ENCODE measurements at places on chromosomes 16 and 17. TPM values are rescaled to one million over a fixed set of nuclear protein-coding genes. Genes with fewer than 3 reads are reported as not detected.

DNA sequence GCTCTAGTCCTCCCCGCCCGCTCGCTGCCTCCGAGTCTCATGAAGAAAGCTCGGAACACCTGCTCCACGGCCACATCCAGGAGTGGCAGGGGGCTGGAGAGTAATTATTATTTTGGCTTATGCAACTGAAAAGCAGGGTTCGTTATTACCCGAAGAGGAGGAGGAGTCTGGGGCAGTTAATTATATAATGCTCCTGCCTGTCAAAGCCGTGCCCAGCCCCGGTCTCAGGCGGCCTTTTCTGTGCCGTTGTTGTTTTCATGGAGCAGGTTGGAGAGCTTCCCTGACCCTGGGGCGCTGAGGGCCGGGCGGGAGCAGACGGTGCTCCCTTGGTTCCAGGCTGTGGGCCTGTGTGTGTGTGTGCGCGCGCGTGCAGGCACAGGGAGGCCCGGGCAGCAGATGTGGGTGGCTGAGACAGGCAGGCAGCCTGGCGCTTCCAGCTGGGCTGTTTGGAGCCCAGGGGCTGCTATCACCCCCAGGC is 2.4 kb downstream of the JPH3 start:
- no peak for DNase-seq

- DNase-seq: peak; percentile 47
Observed at GRCh38 chr17:3959295-3959899, 4.8 kb downstream of the ATP2A3 start.

The ITFG1 gene
- 82.6 TPM for total RNA-seq

The TPSB2 gene
- total RNA-seq: not detected

The ERN2 gene
- total RNA-seq: 0.66 TPM

The CLEC10A gene
- total RNA-seq: not detected

The SSTR5 gene
- not detected for total RNA-seq

- DNase-seq: no peak
Observed at GRCh38 chr17:18976201-18976600, 24.2 kb downstream of the SLC5A10 start.

The MT1M gene
- total RNA-seq: 0.26 TPM

- DNase-seq: no peak
Observed at GRCh38 chr16:345772-346171, 6.8 kb downstream of the AXIN1 start.

- DNase-seq: no peak
Observed at GRCh38 chr16:4313563-4314531, 2.0 kb upstream of the GLIS2 start.

The LYRM9 gene
- total RNA-seq: 5.4 TPM

DNA sequence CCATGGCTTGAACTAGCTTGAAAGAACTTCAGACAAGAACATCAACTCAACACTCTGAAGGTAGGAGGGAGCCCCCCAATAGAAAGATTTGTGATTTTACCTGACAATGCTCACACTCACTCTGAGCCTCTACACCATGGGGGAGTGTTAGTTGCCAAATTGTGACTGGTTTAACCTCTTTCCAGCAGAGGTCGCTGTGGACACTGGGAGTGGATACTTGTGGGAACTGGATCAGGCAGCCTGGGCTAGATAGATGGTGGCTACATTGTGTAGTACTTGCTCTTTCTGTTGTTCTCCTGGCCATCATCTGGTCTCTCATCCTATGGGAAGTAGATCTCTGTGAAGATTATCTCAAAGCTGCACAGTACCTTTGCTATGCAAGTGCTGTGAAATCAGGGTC is 2.9 kb downstream of the SMPD3 start:
- DNase-seq: peak; percentile 38

DNA sequence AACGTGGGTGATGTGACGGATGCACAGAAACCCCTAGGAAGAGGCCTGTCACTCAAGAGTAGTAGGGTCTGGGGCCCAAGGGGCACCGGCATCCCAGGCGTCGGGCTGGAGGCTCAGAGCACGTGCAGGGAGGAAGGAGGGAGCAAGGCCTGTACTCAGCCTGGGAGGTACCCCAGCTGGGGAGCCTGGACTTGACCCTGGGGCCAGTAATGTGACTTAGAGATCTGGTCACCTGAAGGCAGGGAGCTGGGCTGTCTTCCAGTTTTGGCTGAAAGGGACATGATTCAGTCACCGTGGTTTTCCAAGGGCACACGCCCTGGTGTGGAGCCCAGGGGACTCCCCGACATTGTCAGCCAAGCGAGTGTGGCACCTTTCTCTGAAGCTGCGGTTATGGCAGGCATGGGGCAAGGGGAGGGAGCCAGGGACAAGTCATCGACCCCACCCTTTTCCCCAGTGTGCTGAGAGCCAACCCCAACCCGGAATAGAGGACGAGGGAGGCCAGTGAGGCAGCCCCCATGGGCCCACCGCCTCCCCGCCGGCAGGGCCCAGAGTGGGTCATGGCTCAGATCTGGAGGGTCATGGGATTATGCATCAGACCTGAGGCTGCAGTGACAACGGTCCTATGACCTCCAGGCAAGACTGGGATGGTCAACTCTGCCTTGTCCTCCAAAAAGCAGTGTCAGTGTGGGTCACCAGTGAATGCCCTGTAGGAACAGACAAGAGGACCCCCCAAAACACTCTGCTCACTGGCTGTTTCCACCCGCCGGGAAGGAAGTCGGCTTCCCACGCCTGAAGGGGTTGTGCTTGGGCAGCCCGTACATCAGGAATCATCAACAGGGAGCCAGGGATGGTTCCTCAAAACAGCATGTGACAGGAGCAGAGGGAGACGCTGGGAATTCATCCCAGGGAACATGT is 41.9 kb downstream of the MEAK7 start:
- DNase-seq: no peak

GRCh38 chr16:56409195-56409594 is 16.1 kb downstream of the AMFR start:
- DNase-seq: peak; percentile 7

The APRT gene
- total RNA-seq: 140 TPM

The KCNH6 gene
- total RNA-seq: not detected

GRCh38 chr17:28874750-28875149 is 19.9 kb downstream of the ERAL1 start:
- DNase-seq: no peak

- DNase-seq: no peak
Observed at GRCh38 chr16:86577314-86577971, 906 bp upstream of the FOXL1 start.

The P2RX1 gene
- total RNA-seq: not detected

DNA sequence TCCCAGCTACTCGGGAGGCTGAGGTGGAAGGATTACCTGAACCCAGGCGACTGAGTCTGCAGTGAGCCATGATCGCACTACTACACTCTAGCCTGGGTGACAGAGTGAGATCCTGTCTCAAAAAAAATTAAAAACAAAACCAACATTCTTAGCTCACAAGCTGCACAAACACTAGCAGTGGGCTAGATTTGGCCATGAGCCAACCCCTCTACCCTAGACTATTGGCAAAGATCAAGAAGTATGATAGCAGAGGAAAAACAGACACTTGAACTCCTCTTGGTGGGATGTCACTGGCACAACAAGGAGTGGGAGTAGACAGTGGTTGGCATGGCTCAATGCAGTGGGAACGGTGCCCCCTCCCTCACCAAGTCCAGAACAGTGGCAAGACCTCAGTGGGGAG is 19.6 kb upstream of the RIPOR1 start:
- DNase-seq: no peak

The CA5A gene
- not detected for total RNA-seq

DNA sequence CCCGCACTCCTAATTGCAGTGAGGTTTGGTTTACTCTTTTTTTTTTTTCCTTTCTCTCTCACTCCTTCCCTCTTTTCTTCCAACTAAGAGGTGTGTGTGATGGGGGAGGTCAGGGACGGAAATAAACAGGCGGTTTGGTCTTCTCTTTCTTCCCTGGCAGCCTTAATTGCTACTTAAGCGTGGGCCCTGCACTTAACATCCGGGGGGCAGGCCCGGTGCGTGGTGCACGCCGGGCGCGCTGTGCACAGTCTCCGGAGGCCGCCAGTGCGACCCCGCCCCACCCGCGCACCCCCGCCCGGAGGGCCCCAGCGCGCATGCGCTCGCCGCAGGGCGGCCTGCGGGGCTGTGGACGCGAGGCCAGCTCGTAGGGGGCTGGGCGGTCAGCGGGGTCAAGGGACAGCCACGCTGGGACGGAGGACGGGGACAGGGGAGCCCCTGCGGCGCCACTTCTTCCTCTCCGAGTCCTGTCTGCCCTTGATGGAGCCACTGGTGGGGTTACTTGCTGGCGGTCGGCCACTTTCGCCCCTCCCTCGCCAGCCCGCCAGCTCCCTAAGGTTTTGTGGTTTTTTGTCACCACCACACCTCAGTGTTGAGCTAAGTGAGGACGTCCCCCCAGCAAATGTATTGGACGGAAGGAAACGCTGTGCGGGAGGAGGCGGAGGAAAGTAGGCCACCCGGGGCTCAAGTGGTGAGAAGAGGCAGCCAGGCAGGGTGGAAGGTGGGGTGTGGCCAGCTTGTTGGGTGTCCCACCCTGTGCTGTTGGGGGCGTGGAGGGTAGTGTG is 120.9 kb downstream of the MRM1 start:
- DNase-seq: no peak

The MMP28 gene
- total RNA-seq: not detected

The ZFP3 gene
- 0.03 TPM for total RNA-seq

- no peak for DNase-seq
Observed at GRCh38 chr16:66367968-66368891, 1.7 kb downstream of the CDH5 start.

The RNF222 gene
- not detected for total RNA-seq

The GJC1 gene
- total RNA-seq: 48.4 TPM

The TBC1D3E gene
- total RNA-seq: not detected

DNA sequence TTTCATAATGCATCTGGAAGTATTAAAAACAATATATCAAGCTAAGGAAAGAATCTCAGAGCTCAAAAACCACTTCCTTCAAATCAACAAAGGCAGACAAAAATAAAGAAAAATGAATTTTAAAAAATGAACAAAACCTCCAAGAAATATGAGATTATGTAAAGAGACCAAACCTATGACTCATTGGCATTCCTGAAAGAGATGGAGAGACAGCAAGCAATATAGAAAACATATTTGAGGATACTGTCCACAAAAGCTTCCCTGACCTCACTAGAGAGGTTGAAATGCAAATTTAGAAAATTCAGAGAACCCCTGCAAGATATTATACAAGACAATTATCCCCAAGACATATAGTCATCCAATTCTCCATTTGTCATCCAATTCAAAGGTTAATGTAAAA is 311.3 kb upstream of the SOX9 start:
- no peak for DNase-seq

DNA sequence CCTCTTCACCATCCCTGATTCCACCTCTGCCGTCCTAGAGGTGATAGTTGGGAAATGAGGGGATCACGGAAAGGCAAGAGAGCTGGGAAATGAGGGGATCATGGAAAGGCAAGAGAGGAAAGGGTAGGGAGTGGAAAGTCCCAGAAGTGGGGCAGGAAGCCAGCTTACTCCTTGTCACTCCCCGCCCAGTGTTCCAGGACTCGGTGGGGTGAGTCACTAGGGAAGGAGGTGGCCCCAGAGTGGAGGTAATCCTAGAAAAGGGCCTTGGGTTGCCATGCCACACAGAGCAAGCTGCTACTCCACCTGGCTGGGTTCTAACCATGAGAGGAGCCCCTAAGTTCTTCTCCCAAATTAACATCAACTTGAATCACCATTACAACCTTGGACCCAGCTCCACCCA is 14.8 kb downstream of the ALOXE3 start:
- DNase-seq: no peak

The CD300H gene
- not detected for total RNA-seq

DNA sequence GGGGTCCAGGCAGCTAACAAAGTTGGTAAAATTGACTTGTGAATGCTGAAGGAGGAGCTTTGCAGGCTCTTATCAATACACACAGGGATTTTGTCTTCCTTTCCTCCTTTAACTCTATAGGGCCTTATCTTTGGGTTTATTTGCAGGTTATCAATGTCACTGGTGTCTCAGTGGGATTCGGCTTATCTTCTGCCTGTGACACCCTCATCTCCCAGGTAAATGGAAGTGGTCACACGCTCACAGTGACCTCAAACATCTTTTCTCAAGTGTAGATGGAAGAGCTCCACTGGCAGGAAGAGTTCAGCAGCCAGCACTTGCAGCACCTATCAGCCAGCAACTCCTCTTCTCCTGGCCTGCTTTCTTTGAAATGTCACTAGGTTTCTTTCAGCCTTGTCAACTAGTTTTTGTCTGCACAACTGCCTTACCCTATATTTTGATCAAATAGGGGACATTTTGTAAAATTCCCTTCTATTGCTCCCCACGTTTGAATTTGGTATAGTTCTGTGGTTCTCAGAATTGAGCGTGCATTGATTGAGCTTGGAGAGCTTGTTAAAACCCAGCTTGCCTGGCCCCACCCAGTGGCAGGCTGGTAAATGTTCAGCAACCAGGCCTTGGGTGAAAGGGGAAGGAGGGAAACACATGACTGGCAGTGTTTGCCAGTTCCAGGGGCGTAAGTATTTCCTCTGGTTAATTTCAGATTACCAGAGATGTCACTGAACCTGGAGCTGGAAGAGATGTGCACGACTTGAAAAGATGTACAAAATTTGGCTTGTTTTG is 12.8 kb downstream of the SLC47A1 start:
- no peak for DNase-seq

The TMEM204 gene
- 26.1 TPM for total RNA-seq

DNA sequence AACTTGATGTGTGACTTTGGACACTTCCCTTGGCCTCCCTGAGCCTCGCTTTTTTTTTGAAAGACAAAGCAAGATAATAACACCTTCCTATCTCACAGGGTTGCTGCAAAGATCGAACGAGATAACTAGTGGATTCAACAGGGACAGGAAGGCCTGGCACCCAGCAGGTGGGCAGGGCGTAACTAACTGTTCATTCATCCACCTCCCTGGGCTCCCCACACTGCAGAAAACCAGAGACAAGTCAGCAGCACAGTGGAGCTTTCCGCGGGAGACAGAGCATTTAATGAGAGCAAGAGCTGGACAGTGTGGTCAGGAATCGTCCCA is 28.7 kb downstream of the SLC13A5 start:
- DNase-seq: no peak

- no peak for DNase-seq
Observed at GRCh38 chr16:1208239-1208830, 16.7 kb downstream of the TPSG1 start.

The CCL11 gene
- total RNA-seq: not detected

The CCDC154 gene
- not detected for total RNA-seq

- DNase-seq: no peak
Observed at GRCh38 chr16:31488468-31489297, 5.8 kb downstream of the SLC5A2 start.

GRCh38 chr17:7739746-7740145 is 22.2 kb downstream of the DNAH2 start:
- DNase-seq: no peak

The TMIGD1 gene
- not detected for total RNA-seq

GRCh38 chr17:46994993-46995392 is 15.9 kb upstream of the RPRML start:
- no peak for DNase-seq

DNA sequence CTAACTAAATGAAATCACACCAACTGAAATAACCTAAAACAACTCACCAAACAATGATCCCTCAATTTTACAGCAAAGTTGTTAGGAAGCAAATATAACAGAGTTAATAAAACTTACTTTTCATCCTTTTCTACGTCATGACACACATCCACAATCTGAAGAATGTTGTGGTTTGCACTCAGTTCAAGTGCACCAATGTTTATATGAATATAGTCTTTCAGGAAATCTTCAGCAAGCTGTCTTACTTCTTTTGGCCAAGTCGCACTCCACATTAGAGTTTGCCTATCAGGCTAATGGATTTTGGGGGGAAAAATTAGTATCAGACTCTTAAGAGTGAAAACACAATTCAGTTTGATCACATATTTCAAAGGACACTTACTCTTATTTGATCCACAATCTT is 3.3 kb downstream of the DDX5 start:
- DNase-seq: no peak

The WFIKKN1 gene
- 0.08 TPM for total RNA-seq

The KAT8 gene
- total RNA-seq: 29.9 TPM

The CDH5 gene
- not detected for total RNA-seq
